Lung (tissue), 17 donors: ENCODE measurements at places on chromosomes 16 and 17. TPM values are rescaled to one million over a fixed set of nuclear protein-coding genes. Genes with fewer than 3 reads are reported as not detected.
A peak's percentile ranks its signal among the peaks of the same experiment; 100 is the strongest.

DNA sequence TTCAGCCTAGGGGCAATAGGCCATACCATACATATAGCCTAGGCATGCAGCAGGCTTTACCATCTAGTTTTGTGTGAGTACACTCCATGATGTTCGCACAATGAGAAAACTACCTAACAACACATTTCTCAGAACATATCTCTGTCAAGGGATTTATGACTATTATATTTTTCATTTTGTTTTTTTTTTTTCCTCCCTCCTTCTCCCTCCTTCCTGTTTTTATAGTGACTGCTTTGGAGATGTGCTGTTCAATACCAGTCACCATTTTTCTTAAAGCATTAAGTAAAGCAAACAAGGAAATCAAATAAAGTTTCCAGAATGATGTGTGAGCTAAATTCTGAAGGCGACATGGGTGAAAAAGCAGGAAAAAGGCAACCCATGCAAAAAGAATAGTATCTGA is 194.6 kb downstream of the STX8 start:
- no peak for DNase-seq

- no peak for DNase-seq
These were observed 126.3 kb upstream of the TNRC6C start for GRCh38 chr17:77832180-77832560.

DNA sequence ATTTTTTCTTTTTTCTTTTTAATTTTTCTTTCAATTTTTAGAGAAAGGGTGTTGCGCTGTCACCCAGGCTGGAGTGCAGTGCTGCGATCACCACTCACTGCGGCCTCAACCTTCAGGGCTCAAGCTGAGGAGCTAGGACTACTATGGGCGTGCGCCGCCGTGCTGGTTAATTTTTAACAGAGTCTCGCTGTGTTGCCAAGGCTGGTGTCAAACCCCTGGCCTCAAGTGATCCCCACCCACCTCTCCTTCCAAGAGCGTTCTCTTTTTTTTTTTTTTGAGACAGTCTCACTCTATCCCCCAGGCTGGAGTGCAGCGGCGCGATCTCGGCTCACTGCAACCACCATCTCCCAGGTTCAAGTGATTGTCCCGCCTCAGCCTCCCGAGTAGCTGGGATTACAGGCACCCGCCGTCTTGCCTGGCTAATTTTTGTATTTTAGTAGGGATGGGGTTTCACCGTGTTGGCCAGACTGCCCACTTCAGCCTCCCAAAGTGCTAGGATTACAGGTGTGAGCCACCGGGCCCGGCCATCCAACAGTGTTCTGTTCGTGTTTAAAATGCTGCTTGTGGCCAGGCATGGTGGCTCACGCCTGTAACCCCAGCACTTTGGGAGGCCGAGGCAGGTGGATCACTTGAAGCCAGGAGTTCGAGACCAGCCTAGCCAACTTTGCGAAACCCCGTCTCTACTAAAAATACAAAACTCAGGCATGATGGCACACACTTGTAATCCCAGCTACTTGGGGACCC is 14.5 kb upstream of the RPL13 start:
- DNase-seq, result peak; percentile 76

The KRT33B gene
- not detected for total RNA-seq
